ENCODE measurements at places on chromosomes 12 and 14.

- DNase-seq, result no peak
Observed at GRCh38 chr14:55858604-55859003, 259.6 kb upstream of the PELI2 start.

DNA sequence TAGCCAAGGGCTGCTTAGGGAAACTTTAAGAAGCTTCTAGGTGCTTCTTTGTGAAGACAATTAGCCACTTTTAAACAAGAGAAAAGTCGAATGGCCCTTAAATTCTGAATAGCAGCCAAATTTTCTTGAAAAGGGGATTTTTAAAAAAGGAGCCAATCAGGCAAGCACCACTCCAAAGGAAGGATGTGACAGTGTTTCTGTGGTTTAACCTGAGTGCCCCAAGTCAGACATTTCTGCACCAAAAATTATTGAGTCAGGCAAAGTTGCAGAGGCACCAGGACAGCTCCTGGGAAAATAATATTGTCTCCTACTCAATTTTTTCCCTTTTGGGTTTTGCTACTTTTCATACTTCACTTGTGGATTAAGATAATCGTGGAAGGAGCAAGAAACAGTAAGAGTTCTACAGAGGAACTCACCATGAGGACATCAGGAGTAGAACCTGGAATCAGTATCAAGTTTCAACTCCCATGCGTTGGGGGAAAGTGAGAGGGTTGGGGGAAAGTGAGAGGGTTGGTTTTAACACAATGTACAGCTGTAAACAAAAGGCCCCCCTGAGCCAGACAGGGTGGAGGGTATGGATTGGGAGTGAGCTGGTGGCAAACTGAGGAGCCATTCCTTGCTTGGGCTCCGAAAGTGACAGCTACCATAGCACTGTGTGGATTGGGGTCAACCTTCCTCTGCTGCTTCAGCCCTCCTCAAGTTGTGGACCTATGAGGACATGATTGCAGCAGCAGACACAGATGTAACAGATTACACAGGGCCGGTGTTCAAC, 90.8 kb downstream of the SLC38A1 start:
- DNase-seq, result no peak

DNA sequence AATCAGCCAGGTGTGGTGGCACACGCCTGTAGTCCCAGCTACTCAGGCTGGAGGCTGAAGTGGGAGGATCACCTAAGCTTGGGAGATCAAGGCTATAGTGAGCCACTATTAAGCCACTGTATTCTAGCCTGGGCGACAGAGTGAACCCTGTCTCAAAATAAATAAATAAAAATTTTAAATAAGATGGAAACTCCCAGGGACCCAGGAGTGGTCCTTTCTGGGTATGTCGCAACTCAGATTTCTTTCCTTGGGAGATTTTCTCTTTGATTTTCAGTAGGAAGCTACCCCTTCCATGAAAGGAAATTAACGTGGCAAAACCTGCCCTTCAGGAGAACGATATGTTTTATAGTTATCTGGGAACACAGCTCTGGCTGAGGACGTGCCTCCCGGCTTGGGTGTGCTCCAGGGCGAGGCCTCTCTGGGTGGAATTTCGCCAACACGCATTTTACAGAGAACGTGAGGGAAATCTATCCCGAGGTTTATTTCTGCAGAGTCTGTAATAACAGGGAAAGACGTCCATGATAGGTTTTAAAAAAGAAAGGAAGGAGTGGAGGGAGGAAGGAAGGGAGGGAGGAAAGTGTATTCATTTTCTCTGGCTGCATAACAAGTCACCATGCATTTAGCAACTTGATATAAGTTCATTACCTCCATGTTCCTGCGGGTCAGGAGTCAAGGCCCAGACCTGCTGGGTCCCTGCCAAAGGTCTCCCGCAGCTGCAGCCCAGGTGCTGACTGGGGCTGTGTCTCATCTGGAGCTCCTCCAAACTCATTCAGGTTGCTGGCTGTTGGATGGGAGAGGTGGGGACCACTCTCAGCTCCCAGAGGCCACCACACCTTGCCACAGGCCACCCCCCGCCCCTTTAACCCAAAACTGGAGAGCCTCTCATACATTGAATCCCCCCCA, 80.6 kb upstream of the GSC start:
- DNase-seq, result no peak

DNA sequence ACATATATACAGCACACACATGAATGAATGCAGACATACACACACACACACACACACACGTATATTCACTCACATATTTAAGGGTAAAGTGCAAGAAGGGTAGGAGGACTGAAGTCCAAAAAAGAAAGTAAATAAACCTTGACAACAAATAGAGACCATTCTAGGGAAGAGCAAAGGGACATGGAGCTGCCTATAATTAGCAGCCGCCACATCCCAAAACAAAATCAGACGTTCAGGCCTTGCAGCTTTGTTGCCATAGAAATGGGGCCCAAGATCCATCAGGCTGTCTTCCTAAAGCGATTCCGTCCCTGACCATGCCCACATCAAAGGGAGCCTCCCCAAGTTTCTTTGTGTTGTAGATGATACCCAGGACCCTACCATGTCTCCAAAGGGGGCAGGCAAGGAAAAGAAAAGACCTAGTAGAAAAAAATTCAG, 703.5 kb upstream of the TBX3 start:
- no peak for DNase-seq

DNA sequence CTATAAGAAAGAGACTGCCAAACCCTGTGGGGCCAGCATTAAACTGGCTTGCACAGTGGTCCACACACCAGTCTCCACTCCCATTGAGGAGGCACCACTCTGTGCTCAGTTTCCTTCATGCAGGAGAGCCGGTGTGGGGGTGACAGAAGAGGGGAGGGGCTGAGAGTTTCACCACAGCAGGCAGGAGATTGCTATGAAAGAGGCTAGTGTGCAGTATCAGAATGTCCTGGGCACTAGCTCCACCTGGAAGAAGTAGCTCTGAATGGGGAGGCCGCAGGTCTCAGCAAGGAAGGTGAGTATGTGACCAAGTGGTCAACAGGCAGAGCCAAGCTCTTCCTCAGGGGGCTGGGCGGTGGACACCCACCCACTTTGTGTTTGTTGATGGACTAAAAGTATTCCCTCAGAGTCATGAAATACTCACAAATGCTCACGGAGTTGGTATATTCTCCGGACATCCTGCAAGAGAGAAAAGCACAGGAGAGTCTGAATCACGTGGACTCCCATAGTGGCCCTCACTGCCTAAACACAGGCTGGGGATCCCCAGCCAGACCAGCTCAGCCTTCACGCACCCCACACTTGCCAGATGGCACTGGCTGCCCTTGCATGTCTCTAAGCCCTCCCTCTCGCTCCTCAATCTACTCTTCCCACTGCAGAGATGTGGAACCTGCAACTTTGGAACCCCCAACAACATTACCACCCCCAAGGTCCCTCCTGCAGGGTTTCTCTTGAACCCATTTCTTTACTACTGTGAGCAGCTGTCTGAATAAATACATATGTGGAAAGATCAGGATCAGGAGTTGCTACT, 7.8 kb upstream of the KRT72 start:
- DNase-seq, result no peak

DNA sequence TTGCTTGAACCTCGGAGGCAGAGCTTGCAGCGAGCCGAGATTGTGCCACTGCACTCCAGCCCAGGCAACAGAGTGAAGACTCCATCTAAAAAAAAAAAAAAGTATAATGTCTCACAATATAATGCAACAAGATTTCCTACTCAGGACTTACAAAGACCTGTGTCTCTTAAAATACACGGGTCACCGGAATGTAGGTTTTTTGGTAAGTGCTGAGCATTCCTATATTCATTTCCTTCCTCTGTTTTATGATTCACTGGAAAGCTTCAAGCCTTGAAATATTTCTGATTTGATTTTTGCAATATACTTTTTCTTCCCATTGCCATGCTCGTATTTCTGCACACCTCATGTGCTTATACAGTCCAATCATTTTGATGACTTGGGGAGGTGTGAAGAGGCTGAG, 245.8 kb downstream of the FBXL14 start:
- no peak for DNase-seq

GRCh38 chr12:116314477-116314876, 37.0 kb upstream of the MED13L start:
- no peak for DNase-seq

DNA sequence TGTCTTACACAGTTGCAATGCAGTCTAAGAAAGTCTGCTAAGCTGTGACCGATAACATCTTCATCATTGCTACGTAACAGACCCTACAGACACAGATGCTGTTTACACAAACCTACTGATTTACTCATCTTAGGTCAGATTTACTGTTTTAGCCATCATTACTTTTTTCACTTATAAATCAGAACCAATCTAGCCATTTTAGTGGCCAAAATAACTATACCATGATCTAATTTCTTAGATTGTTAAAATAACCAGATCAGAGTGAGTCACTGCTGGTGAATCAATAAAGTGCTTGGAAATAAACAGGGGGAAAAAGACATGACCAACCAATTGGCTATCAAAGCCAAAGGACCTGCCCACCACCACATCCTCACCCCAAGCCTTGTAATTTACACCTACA, 57.0 kb upstream of the FOXN3 start:
- DNase-seq, result peak; percentile 28

DNA sequence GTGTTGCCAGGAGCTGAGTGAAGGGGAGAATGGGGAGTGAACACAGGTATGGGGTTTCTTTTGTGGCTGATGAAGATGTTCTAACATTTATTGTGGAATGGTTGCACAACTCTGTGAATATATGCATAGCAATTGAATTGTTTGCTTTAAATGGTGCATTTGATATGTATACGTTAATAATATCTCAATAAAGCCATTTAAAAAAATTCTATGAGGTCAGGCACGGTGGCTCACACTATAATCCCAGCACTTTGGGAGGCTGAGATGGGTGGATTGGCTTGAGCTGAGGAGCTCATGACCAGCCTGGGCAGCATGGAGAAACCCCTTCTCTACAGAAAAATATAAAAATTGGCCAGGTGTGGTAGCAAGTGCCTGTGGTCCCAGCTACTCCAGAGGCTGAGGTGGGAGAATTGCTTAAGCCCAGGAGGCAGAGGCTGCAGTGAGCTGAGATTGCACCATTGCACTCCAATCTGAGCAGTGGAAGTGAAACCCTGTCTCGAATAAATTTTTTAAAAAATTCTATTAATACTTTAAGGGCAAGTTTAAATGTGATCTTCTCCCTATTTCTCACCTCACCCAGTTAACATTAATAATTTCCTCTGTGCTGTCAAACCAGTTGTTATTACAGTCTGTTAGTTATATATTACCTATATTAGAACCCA, 65.3 kb downstream of the DENND5B start:
- DNase-seq, result no peak

GRCh38 chr14:32197919-32198318, 3.9 kb upstream of the RNU6-7 start:
- no peak for DNase-seq

DNA sequence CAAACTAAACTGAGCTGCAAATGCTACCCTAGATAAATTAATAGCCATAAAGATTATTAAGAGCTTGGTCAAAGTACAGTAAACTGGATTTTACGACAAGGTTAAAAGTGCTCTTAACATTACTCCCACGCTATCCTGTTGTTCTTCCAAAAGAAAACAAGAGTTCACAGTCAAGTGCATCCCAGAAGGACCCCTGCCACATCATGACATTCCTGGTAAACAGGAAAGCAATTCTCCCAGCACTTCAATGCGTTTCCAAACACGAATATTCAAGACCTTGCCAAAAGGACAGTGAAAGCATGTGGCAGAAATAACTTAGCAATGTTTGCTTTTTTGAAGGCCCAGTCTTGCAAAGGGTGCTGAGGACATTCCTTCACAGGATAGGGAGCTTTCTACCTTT, 11.2 kb downstream of the SPRING1 start:
- no peak for DNase-seq

GRCh38 chr12:75995691-75996090, 35.9 kb downstream of the PHLDA1 start:
- no peak for DNase-seq

DNA sequence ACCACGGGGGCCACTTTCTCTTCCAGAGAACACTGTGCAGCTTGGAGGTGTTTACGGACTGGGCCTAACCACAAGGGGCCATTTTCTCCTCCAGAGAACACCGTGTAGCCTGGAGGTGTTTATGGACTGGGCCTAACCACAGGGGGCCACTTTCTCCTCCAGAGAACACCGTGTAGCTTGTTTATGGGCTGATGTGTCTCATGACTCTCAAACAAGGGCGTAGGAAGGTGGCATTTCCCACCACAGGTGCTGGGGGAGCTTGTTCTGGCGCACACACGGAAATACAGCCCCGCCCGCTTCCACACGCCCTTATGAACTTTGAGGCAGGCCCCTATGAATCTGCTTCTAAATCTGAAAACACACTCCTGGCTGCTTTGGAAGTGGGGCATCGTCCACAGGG, 174.6 kb upstream of the SFSWAP start:
- DNase-seq, result no peak

- no peak for DNase-seq
Observed at GRCh38 chr14:55881577-55882241, 236.5 kb upstream of the PELI2 start.

DNA sequence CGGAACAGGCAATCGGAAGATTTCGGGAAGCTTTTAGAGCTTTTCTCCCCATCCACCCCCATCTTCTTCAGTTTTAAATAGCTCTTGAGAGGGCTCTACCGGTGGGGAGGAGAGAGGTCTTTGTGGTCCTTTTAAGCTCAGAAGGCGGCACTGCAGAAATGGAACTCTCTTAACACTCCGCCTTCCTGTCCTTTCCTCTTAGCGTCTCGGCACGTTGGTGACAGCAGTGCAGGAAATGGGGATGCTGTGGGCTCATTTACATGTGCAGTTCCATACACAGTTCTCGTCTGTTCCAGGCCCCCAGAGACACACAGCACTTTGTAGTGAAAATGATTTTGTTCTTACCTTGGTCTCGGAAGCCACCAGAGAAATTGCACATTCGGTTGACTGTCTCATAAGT, 50.4 kb upstream of the RIN3 start:
- no peak for DNase-seq

DNA sequence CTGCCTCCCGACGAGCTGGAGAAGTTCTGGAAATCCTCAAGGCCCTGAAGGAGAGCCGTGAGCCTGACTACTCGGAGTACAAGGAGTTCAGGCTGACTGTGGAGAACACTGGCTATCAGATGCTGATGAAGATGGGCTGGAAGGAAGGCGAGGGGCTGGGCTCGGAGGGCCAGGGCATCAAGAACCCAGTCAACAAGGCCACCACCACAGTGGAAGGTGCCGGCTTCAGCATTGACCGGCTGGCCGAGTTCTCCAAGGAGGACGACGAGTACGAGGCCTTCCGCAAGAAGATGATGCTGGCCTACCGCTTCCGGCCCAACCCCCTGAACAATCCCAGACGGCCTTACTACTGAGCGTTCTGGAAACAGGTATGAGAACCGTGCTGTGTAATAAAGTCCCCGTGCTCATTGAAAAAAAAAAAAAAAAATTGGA, 366.1 kb upstream of the ATXN7L3B start:
- no peak for DNase-seq

DNA sequence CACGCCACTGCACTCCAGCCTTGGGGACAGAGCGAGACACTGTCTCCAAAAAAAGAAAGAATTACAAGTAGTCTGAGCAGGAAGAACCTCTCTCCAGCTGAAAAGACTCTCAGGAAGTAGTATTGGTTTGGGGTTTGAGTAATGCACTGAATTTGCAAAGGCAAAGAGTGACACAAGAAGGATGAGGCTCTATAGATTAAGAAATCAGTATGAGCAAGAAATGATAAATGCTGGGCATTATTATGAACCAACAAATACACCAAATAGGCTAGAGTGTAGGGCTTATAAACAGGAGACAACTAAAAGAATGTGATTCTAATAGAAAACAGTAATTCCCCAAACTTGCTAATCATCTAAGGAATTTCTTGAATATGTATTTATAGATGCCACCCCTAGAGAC, 2.6 kb upstream of the SLC35E3 start:
- DNase-seq, result peak; percentile 14

GRCh38 chr12:30816742-30817465, 62.2 kb upstream of the CAPRIN2 start:
- no peak for DNase-seq

All from GM03348 (cell line).